ENCODE measurements at places on chromosomes 4 and X. TPM values are rescaled to one million over a fixed set of nuclear protein-coding genes. Genes with fewer than 3 reads are reported as not detected.

The OTUD6A gene
- not detected for total RNA-seq

DNA sequence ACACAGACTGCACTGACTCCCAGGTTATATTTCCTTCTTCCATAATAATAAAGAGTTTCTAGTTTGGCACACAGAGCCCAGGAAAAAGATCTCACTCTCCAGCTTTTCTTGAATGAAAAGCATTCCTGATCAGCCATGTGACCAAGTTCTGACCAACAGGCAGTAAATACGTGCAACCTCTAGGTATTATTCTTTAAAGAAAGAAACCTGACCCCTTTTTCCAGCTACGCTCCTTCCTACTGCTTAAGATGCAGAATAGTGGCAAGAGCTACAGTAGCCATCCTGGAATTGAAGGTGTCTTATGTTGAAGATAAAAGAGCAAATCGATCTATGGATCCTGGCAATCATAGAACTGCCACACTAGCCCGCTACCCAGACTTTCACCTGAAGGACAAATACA lies 76.7 kb downstream of the LRBA start:
- H3K27me3 ChIP-seq, result no peaks in the 10 kb centered on the region
- no peak for DNase-seq
- no peak overlapping the region for H3K27ac ChIP-seq
- no peaks in the 10 kb centered on the region for H3K36me3 ChIP-seq

DNA sequence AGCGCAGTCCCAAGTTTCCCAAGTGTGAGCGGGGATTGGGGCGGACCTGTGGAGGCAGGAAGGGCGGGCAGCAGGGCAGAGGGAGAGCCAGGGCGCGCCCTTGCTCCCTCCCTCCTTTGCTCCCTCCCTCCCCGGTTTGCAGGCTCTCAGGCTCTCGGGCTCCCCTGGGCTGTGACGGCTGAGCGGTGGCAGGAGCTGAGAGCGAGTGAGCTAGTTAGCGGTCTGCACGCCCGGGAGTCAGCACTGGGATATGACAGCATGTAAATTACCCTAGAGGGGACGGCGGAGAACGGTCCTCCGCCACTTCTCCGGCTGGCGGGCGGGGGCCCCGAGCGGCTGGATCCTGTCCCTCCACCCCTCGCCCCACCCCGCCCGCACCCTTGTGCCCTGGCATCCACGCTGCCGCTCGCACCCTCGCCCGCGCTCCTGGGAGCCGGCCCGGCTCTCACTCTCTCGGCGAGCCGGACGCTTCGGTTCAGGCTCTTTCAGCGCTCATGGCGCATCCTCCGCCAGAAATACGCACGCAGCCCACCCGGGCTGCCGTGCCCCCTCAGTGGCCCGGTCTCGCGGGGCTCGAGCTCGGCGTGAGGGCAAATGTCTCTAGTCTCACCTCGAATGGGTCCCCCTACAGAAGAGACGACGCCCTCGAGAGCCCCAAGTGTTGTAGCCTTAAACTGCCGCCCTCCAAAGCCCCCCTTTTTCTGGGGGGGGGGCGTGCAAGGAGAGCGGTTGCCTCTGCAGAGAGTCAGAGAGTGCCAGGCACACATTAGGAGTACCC lies at the start of gene TSC22D3:
TSC22D3 (minus strand) TSS at position 54 of the 778 bp plus-strand sequence. CDS start 368 bp downstream, outside the sequence.
- H3K36me3 ChIP-seq, result no peaks in the 10 kb centered on the region
- no peaks in the 10 kb centered on the region for H3K27me3 ChIP-seq
- H3K27ac ChIP-seq, result peak within 1 kb of the TSS; percentile 83
- peak; percentile 87 for DNase-seq

The CACNA1F gene
- 1.4 TPM for total RNA-seq

GRCh38 chr4:21815651-21816377 lies 132.8 kb downstream of the KCNIP4 start:
- no peak overlapping the region for H3K27ac ChIP-seq
- H3K27me3 ChIP-seq, result no peaks in the 10 kb centered on the region
- no peaks in the 10 kb centered on the region for H3K4me1 ChIP-seq
- no peak for DNase-seq

DNA sequence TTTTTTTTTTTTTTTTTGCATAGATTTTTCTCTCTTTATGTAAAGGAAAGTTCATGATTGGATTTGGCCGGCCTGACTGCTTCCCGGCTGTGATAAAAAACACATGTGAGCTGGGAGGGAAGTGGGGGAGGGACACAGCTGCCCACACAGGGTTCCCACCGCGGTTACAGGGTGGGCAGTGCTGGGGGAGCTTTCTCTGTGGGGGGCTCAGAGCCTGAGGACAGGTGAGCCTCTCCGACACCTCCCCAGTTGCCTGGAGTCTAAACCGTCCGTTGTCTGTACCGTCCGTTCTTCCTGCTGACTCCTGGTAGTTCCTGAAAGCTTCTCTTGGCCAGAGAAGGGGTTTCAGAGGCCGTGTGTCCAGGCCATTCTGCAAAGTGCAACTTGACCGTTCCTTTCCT lies 21.8 kb downstream of the SHOX start:
- H3K4me1 ChIP-seq, result no peaks in the 10 kb centered on the region
- H3K36me3 ChIP-seq, result no peaks in the 10 kb centered on the region

DNA sequence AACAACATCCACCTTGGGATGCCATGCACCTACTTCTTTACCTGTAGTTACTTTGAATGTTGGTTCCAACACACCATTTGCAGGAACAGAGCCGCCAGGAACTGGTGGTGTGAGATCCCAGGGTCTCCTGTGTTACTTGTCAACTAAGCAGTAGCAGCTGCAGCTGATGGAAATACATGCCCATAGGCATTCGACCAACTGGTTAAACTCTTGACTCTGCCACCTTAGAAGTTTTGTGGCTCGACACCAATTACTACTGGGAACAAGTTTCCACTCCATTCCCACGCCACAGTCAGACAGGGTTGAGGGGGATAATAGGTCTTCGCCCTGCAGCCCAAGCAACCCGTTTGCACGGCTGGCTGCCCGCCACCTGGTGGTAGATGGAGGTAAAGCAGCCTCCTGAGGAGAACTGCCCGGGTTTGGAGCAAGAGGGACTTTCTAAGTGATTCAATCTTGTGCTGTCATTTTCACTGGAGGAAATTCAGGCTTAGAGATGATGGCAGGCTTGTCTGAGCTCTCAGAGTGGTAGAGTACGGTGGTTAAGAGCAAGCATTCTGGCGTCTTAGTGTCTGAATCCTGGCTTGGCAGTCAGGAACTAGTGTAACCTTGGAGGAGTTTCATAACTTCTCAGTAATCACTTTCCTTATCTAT lies 119.1 kb upstream of the TRIM2 start:
- no peaks in the 10 kb centered on the region for H3K27me3 ChIP-seq
- no peak overlapping the region for H3K27ac ChIP-seq
- H3K36me3 ChIP-seq, result no peaks in the 10 kb centered on the region
- peak; percentile 86 for DNase-seq
- peaks cover 22% of the 10 kb centered on the region for H3K4me1 ChIP-seq

The LUZP4 gene
- total RNA-seq, result not detected

DNA sequence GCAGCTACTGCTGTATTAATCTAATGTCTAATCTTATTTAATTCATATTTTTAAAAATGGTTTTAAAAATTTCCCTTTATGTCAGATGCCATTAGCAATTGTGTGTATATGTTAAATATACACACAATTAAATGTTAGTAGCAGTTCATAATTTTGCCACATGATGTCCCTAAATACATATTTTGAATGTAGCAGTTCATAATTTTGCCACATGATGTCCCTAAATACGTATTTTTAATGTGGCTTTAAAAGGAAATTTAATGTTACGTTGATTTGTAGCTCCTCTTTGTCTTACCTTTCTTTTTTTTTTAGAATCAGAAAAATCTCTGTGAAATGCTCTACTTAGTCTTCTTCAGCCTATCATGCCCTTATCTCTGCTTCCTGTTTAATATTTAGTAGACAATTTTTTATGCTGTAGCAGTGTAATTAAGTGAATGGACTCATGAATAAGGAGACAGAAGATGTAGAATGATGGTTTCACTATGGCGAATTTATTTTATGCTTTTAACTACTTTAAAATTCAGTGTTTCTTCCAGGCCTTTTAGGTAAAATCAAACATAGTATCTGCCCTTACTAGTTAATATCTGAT lies 26.1 kb downstream of the RBM46 start:
- no peaks in the 10 kb centered on the region for H3K27me3 ChIP-seq
- H3K4me3 ChIP-seq, result no peak overlapping the region
- DNase-seq, result no peak
- no peaks in the 10 kb centered on the region for H3K36me3 ChIP-seq
- no peaks in the 10 kb centered on the region for H3K4me1 ChIP-seq

The GYPA gene
- total RNA-seq, result not detected

The MTHFD2L gene
- 11.0 TPM for total RNA-seq

- H3K36me3 ChIP-seq, result no peaks in the 10 kb centered on the region
- peaks cover 27% of the 10 kb centered on the region for H3K4me1 ChIP-seq
- no peak overlapping the region for H3K4me3 ChIP-seq
- DNase-seq, result no peak
- H3K27ac ChIP-seq, result no peak overlapping the region
Measured at GRCh38 chr4:15398732-15399131, 29.1 kb upstream of the C1QTNF7 start.

DNA sequence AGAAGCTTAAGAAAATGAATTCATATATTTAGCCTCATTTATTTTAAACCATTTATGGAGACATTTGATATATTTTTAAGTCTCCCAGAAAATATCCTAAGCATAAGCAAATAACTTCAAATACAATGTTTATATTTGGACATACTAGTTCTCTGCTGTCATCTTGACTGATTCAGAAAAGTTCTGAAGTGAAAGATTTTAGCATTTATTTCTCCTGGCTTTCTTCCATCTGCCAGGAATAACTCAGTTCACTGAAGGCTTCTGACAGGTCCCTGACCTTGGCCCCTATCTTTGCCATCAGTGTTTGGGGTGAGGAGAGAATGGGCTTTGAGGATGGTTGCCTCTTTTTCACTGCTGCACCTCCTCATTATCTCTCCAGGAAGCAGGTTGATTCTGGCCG lies 115.7 kb downstream of the SLIT2 start:
- no peak overlapping the region for H3K4me3 ChIP-seq
- H3K4me1 ChIP-seq, result no peaks in the 10 kb centered on the region
- H3K27me3 ChIP-seq, result no peaks in the 10 kb centered on the region
- no peaks in the 10 kb centered on the region for H3K36me3 ChIP-seq
- no peak overlapping the region for H3K27ac ChIP-seq

The MAGEB10 gene
- total RNA-seq, result not detected

GRCh38 chr4:125590158-125590557 lies 275.4 kb downstream of the FAT4 start:
- no peaks in the 10 kb centered on the region for H3K4me1 ChIP-seq
- H3K27me3 ChIP-seq, result no peaks in the 10 kb centered on the region
- no peak overlapping the region for H3K27ac ChIP-seq
- H3K4me3 ChIP-seq, result no peak overlapping the region

DNA sequence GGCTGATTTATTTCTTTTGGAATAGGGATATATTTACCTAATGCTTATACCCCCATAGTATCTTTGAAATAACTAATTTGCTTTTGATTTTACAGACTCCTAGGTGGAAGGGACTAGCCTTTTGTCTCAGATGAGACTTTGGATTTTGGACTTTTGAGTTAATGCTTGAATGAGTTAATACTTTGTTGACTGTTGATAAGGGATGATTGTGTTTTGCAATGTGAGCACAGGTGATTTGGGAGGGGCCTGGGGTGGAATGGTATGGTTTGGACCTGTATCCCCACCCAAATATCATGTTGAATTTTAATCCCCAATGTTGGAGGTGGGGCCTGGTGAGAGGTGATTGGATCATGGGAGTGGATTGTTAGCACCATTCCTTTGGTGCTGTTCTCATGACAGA lies 117.4 kb upstream of the ZC4H2 start:
- no peaks in the 10 kb centered on the region for H3K27me3 ChIP-seq
- H3K4me1 ChIP-seq, result no peaks in the 10 kb centered on the region
- H3K27ac ChIP-seq, result no peak overlapping the region
- DNase-seq, result no peak
- no peak overlapping the region for H3K4me3 ChIP-seq

The NDUFB11 gene
- 57.1 TPM for total RNA-seq

DNA sequence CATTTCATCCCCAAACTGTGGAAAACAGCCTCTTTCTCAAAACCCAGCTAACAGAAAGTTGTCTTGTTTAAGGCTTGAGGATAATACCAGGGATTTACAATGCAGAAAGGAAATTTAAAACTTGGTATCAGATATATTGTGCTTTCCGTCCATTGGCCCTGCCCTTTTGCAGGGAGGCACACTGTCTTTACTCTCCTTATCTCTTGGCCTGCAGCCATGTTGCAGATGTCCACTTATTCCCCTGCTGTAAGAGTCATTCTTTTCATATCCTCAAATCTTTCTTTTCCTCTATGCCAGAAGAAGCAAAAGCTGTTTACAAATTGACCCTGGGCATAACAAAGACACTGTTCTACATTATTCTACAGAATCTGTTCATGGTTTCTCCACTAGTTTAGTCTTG lies 75.6 kb upstream of the DYNLT3 start:
- no peaks in the 10 kb centered on the region for H3K27me3 ChIP-seq
- H3K4me1 ChIP-seq, result no peaks in the 10 kb centered on the region
- no peak for DNase-seq
- H3K4me3 ChIP-seq, result no peak overlapping the region
- no peaks in the 10 kb centered on the region for H3K36me3 ChIP-seq

GRCh38 chr4:15245006-15245530 lies 182.8 kb upstream of the C1QTNF7 start:
- no peak for DNase-seq
- H3K27me3 ChIP-seq, result no peaks in the 10 kb centered on the region

The CXCL11 gene
- 0.62 TPM for total RNA-seq

The PWWP3B gene
- total RNA-seq, result 0.44 TPM

The HS6ST2 gene
- 0.92 TPM for total RNA-seq

The SSX4B gene
- total RNA-seq, result not detected

DNA sequence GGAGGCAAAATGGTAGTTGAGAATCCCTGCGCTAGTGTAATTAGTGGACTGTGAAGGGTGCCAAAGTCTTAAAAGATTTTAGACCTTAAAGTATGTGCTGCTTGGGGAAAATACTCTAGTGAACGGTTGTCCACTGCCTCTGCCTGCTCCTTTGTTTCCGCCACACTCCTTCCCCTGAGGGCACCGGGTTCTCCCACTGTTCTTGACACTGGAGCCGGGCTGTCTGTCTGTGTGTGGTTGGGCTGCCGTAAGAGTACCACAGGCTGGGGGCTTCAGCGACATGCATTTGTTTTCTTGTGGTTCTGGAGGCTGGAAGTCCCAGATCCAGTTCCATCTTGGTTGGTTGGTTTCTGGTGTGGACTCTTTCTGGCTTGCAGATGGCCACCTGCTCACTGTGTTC lies 76.2 kb downstream of the CLDN34 start:
- H3K4me1 ChIP-seq, result peaks cover 14% of the 10 kb centered on the region
- DNase-seq, result no peak
- H3K4me3 ChIP-seq, result no peak overlapping the region
- H3K27ac ChIP-seq, result no peak overlapping the region
- no peaks in the 10 kb centered on the region for H3K36me3 ChIP-seq

The AFM gene
- total RNA-seq, result not detected

The TXK gene
- total RNA-seq, result 7.5 TPM

- H3K4me3 ChIP-seq, result no peak overlapping the region
- H3K36me3 ChIP-seq, result no peaks in the 10 kb centered on the region
- no peak for DNase-seq
Measured at GRCh38 chr4:70099206-70099605, 49.0 kb downstream of the HTN1 start.

DNA sequence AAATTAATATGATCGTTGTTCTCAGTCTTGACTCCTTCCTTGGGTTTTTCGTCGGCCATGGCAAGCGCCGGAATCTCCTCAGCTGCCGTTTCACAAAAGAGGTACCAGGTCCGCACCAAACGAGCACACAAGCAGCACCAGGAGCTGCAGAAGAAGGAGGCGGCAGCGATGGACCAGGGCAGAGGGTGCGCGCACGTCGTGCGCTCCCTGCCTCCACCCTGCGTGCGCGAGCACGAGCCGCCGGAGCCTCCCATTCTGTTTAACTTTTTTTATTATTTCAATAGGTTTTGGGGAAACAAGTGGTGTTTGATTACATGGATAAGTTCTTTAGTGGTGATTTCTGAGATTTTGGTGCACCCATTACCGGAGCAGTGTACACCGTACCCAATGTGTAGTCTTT lies 158.2 kb downstream of the PLS3 start:
- no peaks in the 10 kb centered on the region for H3K27me3 ChIP-seq
- DNase-seq, result no peak
- no peaks in the 10 kb centered on the region for H3K4me1 ChIP-seq
- no peaks in the 10 kb centered on the region for H3K36me3 ChIP-seq

Measured in lower lobe of right lung (tissue), 2 donors.